ENCODE measurements at places on chromosomes 3 and 15.
A peak's percentile ranks its signal among the peaks of the same experiment; 100 is the strongest.

DNA sequence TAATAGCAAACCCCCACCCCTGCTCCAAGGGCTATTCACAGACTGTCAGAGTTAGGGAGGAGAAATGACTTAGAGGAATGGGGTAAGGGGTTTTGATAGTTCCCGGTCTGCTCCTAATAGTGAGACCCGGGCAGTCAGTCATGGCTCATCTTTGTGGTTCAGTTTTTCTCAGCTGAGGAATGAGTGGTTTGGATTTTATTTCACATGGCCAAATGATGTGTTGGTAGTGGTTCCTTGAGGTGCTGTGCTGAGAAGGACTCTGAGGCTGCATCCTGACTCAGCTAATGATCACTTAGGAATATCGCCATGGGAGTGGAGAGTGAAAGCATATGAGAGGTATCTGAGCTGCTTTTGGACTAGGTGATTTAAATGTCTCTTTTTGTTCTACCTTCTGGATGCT, 80.2 kb downstream of the LPP start:
- DNase-seq = no peak

DNA sequence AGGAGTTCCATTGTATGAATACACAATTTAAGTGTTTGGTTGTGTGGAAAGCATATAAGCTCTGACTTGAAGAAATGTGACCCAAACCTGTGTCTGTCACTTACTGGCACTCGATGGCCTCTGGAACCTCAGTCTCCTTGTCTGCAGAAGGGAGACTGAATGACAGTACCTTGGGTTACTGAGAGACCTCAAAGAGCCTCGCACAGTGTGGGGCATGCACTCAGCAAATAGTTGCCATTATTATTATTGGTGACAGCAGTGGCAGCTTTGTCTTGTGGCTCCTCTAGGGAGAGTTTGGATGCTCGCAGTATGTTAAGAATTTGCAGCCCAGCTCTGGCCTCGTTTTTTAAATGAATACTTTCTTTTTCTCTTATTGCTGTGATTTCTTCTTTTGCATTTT, 43.4 kb downstream of the EEFSEC start:
- DNase-seq = no peak

DNA sequence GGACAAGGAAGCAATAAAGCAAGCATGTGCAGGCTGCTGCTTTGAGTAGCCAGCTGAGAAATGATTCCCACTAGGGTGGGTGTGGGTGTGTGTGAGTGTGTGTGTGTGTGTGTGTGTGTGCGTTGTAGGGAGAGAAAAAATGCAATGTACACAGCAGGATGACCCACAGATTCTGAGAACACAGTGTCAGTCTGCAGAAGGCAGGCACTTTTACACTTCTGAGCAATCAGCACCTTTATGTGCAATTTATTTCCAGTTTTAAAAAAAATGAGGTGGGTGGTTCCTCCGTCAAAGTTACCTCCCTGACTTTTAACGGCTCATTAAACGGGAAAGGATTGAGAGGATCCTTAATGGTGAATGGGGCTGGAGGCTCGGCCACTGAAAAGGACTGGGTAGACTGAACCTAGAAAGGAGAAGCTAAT, 38.5 kb upstream of the LIPC start:
- no peak for DNase-seq

DNA sequence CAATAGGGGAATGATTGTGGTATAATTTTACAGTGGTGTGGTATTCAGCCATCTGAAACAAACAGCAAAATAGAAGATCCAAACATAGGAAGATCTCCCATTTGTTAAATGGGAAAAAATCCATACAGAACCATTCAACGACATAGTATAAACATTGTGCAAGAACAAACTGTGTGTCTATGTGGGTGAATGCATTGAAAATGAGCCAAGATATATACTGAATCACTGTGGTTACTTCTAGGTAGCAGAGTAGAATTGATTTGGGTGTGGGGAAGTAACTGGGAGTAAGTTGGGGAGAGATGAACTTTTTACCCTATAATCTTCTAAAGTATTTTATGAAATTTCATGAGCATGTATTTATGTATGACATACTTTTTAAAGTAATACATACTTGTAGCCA, 123.1 kb upstream of the UMPS start:
- peak; percentile 55 for DNase-seq

- DNase-seq = no peak
Measured at GRCh38 chr3:9183011-9183410, 66.4 kb downstream of the SRGAP3 start.

GRCh38 chr15:90571063-90571541, 41.4 kb downstream of the CRTC3 start:
- peak; percentile 73 for DNase-seq

Data from LoVo (cell line).